ENCODE measurements at places on chromosomes 7 and 10.

DNA sequence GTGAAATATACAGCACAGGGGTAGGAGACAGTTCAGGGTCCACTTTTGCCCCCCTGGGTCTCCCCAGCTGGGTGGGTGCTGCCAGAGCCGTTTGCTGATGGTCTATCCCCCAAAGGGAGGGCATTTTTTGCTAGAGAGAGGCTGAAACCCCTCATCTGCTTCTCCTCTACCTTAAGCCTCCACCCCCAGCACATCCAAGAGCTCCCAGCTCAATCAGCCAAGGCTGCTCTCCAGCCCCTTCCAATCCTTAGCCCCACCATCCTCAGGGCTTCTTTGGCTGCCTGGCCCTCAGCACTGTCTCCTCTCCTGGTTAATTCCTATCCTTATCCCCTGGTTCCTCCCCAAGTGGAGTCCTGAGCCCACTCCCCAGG, 153.1 kb downstream of the AOAH start:
- no peak for DNase-seq

GRCh38 chr7:16984375-16984774, 102.6 kb upstream of the AGR3 start:
- DNase-seq = no peak

DNA sequence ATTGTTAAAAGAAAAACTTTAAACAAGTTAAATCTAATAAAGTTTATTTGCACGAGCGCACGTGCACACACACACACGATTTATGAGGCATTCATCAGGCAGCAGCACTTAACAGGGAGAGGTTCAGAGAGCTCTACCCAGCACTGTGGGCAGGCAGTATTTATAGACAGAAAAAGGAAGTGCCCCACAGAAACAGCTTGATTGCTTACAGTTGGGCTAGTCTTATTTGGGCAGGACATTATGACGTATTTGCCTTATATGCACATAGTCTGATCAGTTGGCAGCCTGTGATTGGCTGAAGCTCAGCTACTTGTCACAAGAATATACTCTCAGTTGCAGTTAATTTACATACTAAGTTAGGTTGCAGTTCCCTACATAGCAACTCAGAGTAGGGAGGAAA, 1.2 kb upstream of the SDHAF3 start:
- no peak for DNase-seq

DNA sequence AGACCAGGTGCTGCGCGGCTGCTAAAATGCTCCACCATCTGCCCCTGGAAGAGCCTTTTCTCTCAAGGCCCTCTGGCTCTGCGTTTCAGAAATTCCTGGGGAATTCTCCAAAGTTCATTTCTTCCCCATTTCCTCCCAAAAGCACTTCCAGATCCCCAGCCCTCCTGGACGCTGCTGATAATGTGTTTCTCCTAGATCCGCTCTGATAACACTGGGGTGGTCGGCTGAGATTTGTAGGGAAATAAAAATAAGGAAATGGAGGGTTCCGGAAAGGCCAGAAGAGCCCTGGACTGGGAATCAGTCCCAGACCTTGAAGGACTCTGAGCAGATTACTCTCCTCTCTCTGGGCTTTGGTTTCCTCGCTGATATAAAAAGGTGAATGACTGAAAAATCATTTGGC, 28.1 kb downstream of the COL13A1 start:
- DNase-seq = no peak

GRCh38 chr10:113059371-113059780, 109.3 kb downstream of the TCF7L2 start:
- DNase-seq = peak; percentile 76

Measured in HepG2 (cell line).